ENCODE measurements at places on chromosomes 6 and 20. TPM values are rescaled to one million over a fixed set of nuclear protein-coding genes. Genes with fewer than 3 reads are reported as not detected.

DNA sequence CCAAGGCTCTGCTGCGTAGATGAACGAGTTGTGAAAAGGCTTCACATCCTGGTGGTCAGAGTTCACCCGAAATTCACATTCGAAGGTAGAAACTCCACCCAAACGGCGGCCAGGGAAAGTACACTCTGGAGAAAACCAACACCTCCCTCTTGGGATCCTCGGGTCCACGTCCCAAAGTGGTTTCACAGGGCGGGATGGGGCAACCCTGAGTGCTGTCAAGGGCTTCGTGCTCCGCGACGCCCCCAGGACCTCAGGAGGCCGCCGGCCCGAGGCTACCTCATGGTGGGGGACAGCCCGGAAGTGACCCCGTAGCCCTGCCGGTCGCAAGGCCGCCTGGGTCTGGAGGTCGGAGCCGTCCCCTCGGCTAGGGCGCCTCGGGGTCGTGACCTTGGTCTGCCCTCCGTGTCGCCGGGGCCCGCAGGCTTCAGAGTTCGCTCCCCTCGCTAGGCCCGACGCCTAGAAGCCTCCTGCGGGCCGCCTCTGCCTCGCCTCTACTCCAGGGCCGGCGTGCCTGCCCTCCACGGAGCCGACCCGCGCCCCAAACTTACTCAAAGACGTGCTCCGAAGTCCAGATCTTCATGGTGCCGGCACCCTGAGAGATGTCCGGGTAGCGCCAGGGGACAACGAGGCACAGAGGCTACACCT is at the start of gene PRELID3B:
Gene PRELID3B, minus strand, starts transcription at position 636 of the 645 bp plus-strand sequence. Its CDS starts 56 bp downstream, at position 580.
- DNase-seq = no peak

GRCh38 chr6:70474751-70475150 is 61.4 kb downstream of the FAM135A start:
- DNase-seq = no peak

DNA sequence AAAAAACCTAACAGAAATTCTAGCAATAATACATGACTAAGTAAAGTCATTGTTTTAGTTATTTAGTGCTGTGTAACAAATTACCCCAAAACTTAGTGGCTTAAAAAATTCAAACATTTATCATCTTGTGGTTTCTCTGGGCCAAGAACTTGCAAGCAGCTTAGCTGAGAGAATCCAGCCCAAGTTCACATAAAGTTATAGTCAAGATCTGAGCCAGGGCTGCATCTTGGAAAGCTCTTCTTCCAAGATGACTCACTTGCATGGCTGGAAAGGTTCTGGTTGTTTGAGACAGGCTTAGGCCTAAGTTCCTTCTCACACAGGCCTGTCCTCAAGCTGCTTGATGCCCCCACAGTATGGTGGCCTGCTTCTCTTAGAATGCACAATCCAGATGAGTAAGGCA is 217.8 kb upstream of the TSHZ2 start:
- no peak for DNase-seq

- DNase-seq = no peak
Observed at GRCh38 chr20:14064333-14064732, 69.0 kb downstream of the MACROD2 start.

DNA sequence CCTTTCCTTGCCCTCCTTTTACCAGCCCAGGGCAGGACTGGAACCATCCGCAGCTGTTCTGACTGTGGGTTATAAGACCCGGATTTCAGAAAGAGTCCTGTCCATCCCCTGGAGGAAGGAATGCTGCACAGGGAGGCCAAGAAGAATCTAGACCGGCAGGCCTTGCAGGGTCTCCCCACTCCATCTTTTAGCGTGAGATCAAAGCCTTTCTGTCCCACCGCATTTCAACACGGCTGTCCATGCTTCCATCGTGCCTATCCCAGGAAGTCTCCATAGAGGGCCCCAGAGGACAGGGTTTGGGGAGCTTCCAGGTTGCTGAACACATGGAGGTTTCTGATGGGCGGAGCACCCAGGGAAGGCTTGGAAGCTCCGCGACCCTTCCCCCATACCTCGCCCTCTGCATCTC is 79.3 kb upstream of the AGPAT4 start:
- no peak for DNase-seq

DNA sequence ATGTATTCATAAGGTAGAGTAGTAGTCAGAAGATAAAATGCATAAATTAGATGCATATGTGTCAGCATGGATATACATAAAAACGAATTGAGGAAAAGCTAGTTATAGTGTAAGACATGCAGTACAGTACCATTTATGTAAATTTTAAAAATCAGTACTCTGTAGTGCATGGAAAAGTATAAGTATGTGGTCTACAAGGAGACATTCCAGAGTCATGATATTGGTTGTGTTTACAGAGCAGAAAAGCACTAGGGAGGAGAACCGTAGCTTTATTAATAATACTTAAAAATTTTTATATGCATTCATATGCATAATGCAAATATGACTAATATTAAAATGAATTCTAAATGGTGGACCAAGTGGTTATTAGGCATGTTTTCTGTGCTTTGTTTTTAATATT is 220.0 kb downstream of the ZFAND3 start:
- no peak for DNase-seq

The FOXQ1 gene
- 1.5 TPM for total RNA-seq

- no peak for DNase-seq
Observed at GRCh38 chr20:29300579-29301551, 1956.6 kb upstream of the DEFB115 start.

DNA sequence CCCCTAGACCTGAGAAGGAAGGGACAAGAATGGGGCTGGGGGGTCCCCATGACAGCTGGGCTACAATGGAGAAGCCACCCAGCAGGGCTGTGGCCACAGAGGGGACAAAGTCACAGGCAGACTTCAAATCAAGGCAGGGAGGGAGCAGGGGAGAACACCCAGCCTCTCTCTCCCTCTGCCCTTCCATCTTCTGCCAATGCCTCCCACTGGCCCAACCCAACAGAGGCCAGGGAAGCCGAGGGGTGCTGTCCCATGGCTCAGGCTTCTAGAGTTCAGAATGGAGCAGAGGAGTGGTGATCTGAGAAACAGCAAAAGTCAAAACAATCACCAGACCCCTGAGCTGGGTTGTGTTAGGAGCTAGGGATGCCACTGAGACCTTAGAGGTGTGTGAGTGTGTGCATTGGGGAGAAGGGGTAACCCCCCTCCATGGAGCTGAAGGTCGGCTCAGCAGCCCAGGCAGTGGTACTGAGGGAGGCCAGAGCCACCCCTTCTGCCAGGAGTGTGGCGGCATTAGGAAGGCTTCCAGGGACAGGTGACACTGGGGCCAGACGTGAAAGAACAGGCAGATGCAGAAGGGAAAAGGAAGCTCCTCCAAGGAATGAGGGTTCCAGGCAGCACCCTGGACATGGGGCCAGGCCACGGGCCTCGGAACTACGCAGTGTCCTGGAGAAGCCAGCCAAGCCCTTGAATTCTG is 12.0 kb downstream of the GLP1R start:
- DNase-seq = no peak

DNA sequence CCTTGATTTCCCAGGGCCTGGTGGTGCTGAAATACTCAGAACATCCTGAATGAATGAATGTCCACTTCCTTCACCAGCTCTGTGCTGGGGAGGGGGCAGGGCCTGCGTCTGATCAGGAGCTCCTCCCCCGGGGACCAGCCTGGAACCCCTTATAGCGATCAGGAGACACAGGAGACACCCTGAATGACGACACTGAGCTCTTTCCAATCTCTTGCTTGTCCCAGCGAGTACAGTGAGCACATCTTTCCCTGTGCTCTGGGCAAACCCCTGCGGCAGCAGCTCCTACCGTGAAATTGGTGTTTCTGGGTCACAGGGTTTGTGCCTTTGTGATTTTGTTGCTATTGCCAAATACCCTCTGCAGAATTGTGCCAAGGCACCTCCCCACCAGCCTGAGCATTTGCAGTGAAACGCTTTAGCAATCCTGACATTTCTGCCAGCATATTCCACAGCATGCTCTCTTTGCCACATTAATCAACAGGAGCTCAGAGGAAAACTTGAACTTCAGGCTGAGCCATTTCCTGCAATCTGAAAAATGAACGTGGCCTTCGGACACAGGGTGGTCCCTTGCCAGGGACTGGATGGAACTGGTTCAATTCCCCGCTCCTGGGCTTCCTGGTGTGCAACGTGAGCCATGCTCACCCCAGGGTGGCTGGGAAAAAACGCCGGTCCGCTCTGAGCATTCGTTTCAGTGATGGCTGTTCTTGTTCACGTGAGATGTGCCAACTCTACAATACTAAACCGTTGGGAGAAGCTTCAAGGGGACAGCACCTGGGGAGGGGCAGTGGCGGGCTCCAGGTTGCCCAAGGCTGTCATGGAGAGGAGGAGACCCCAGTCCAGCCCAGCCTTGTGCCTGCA is 23.1 kb upstream of the MRGBP start:
- no peak for DNase-seq

- DNase-seq = no peak
Observed at GRCh38 chr20:2585811-2586210, 49.4 kb downstream of the TMC2 start.

The LTA gene
- total RNA-seq = 0.29 TPM

DNA sequence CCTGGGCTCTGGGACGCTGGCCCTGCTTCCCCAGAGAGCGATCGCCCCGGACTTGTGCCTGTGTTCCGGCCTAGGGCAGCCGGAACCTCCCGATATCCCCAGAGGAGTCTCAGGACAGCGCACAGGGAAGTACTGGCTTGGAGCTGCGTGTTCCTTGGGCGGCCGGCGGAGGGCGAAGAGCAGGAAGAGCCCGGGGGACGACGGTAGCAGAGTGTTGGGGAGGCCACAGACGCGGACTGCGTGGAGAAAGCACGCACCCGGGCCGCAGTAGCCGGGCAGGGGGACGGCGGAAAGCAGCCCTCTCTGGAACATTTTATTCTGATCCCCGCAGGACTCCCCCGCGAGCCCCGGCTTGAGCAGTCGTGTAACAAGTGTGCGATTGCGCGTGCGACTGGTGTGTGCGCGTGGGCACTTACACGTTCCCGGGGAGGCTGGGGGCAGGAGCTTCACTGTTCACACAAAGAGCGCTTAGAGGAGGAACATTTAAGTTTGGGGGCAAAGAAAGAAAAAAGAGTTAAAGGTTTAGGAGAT is 36.1 kb downstream of the NCR2 start:
- peak; percentile 60 for DNase-seq

The SLC17A9 gene
- total RNA-seq = 2.2 TPM

DNA sequence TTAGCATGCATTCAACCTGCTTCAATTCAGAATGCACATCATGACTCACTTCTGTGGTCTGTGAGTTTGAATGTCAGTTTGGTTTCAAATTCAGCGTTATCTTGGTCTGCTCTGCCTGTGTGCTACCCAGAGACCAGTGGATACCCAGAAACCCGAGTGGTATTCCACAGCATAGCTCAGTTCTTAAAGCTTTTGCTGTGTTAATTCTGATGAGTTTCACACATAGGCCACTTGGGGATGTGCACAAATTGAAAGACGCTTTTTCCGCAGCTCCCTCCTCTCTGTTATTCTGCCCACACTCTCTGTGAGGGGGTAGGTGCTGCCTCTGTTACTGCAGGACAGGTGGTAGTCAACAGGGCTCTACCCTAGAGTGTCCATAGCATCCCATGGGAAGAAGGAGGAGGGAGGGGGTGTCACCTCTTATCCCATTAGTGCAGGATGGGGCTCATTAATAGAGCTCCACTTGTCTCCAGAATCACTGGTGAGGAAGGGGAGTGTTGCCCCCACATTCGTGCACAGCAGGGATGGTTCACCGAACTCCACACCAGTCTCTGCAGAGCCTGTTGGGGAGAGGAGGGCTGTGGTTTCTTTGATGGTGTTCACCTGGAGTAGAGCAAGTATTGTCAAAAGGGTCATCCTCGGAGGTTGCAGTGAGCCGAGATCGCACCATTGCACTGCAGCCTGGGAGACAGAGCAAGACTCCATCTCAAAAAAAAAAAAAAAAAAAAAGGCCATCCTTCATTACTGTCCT is 29.2 kb upstream of the SDCBP2 start:
- no peak for DNase-seq

DNA sequence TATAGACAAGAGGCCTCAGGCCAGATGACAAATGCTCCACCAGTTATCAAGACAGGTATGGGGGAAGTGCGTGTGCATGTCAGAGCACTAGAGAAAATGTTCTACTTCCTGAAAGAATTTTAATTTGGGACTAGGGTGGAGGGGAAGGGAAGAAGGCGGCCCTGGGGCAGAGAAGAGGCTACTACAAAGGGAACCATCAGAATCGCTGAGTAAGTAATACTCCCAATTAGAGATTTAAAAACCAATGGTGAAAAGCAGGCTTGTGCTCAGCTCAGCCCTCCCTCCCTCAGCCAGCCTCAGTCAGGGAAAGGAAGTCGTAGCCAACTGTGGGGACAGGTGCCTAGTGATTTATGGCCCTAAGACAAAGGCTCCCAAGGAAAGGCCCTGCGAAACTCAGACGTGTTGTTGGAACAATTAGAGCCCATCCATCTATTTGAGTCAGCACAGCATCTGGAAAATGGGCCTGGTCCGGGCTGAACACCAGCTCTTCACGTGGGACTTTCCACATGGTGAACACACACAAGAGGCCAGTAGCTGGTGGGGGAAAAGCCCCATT is 15.0 kb upstream of the MAFB start:
- DNase-seq = no peak

- no peak for DNase-seq
Observed at GRCh38 chr6:5314191-5314865, 53.0 kb downstream of the FARS2 start.

DNA sequence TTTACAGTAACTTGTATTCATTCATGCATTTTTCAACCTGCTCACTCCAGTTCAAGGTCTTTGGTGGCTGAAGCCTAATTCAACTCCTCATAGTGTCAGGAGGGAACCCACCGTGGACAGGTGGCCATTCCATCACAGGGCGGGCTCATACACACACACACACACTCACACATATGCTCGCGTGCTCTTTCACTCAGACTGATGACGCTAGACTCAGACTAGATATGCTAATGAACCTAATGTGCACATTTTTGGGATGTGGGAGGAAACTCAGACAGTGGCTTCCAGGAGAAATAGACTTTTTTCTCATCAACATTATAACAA is 56.7 kb downstream of the TRIM27 start:
- no peak for DNase-seq

DNA sequence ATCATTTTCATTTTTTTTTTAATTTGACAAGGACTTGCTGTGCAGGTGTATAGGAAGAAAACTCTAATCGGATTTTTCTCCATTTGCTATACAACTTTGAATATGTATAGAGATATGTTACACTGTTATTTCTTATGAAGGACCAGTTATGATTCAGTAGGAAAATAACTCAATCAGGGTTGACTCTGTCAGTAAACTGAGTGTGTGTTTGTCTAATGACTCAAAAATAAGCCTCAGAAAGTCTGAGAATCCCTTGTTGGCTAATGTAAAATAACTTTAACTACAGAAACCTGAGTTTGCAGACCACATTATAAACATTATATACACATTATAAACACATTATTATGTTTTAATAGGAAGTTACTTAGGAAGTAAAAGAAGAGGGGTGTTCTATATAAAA is 352.6 kb downstream of the RIMS1 start:
- no peak for DNase-seq

GRCh38 chr6:161557333-161558107 is 283.7 kb upstream of the AGPAT4 start:
- no peak for DNase-seq

The SNX21 gene
- 66.9 TPM for total RNA-seq

DNA sequence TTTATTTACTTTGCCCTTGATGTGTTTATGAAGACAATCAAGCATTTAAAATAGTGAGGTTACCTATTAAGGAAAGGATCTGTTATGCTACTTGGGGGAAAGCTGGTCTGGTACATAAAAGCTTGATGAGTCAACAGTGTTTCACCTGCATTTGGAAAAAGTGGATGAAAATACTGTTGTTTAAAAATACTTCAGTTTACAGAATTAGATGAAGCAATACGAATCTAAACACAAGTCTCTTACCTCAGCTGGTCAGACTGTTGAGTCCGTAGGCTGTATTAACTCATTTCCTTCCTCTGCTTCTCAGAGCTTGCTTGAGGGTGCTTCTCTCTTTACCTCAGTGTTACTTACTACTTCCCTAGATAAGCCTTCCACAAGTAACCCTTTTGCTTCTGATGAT is 36.1 kb downstream of the NKX2-4 start:
- DNase-seq = no peak

- DNase-seq = no peak
Observed at GRCh38 chr6:139439349-139439748, 64.9 kb upstream of the CITED2 start.

Data from breast epithelium (tissue), 4 donors.